ENCODE measurements at places on chromosomes 12 and 14.

- DNase-seq = no peak
These were observed 37.6 kb downstream of the ATG14 start for GRCh38 chr14:55373784-55374705.

GRCh38 chr12:92337128-92337527 lies 191.5 kb upstream of the BTG1 start:
- no peak for DNase-seq

DNA sequence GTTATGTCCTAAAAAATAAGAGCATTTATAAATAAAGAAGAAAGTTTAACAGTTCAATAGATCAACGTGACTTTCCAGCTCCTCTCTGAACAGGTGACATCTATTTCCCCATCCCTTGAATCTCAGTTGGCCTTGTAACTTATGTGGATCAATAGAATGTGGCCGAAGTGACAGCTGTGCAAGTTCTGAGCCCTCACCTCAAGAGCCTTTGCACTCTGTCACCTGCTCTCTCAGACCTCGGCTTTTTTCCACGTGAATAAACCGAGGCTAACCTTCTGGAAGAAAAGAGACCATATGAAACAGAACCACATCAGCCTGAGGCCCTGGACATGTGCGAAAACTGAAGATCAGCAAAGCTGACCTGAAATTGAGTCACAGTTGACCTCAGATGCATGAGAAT lies 253.0 kb downstream of the DAD1 start:
- no peak for DNase-seq

GRCh38 chr14:59278111-59278510 lies 89.6 kb downstream of the DAAM1 start:
- no peak for DNase-seq

DNA sequence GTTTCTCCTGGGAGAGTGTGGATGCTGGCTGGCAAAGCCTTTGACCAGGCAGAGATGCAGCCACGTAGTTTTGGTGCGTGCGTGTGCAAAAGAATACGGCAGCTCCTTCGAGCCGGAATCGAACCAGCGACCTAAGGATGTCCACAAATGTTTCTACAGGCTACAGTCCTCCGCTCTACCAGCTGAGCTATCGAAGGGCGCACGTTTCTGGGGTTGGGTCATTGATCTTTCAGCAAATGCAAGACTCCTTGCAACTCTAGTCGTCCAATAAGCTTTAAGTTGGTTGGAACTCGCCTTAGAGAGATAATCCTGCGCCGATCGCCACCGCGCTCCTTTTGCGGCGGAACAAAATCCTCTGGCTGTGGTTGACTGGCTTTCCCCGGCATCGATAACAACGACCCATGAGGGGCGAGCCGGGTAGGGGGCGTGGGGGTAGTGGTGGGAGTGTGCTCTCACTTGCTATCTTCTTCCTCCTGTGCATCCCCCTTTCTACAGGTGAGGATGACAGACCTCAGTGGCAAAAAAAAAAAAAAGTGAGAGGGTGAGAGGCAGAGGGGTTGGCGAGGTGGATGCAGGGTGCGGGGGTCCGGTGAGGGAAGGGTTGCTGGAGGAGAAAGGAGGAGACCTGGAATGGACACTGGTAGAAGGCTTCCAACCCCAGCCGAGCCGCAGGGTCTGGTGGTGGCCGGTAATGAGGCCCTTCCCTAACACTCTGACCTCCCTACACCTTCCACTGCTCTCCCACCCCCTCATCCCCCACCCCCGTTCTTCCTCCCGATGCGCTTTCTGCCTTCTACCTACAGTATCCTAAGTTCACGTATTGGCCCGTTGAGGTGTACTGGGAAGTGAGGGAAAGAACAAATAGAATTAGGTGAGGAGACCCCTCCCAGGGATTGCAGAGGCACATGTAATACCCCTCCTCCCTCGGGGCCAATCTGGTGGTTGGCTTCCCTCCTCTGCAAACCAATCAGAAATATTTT lies 11.8 kb upstream of the OR6S1 start:
- peak; percentile 40 for DNase-seq

DNA sequence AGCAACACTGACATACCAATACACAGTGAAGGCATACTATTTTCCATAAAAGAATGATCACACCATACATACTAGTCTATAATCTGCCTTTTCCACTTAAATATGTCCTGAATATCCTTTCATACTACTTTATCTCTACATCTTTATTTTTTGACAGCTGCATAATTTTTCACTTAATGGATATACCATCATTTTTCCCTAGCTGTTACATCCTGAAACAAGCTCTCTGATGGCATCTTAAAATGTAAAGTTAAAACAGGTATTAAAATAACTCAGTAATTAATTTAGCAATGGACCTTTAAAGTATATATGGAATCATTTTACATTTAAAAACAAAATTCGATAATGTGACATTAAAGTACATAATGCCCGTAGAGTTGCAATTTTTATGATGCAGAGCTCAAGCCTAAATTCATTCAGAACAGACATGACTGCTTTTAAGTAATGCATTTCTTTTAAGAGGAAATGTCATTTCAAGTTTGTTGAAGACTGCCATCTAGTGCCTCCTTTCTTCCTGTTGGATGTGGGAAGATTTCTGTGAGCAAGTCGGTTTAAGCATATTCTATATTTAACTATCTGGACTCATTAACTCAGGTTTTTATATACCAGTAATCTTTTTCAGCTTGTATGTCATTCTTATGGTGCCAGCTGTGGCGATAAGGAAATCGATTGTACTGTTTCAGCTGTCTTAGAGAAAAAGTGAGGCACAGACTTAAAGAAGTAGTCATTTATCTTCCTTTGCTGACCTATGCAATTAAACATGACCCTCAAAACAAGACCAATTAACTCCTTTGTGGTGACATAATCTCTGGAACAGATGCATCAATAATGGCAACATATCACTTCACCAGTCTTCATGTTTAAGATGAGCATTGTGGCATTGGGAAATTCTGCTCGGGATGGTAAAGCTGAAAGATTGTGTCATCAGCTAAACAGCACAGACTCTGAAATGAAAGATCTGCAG lies 20.3 kb downstream of the PRICKLE1 start:
- peak; percentile 58 for DNase-seq

- DNase-seq = no peak
These were observed 27.1 kb downstream of the VRK1 start for GRCh38 chr14:96824283-96824682.

DNA sequence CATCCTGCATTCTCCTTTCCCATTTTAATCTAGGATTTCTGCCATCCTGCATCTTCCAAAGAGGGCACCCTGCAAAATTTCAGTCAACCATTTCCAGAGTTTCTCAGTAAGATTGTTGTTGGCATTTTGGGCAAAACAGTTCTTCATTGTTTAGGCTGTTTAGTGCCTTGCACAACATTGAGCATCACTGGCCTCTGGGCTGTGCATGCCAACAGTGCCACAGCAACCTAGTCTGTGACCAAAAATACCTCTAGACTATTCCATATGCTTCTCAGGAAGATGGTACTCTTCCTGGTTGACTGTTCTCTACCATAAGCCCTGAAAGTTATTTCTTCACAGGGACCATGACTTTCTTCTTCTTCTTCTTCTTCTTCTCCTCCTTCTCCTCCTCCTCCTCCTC lies 32.5 kb upstream of the ISM2 start:
- no peak for DNase-seq

- no peak for DNase-seq
These were observed 68.6 kb downstream of the HMGA2 start for GRCh38 chr12:65892841-65893251.

Data from NCI-H1930 (cell line).